ENCODE measurements at places on chromosomes 5 and 9.

GRCh38 chr9:20321423-20322082, 300.7 kb downstream of the MLLT3 start:
- peak; percentile 70 for DNase-seq

- DNase-seq: peak; percentile 9
Observed at GRCh38 chr5:9544502-9545135, 1.3 kb downstream of the SEMA5A start.

GRCh38 chr9:10921671-10922070, 308.9 kb upstream of the PTPRD start:
- no peak for DNase-seq

DNA sequence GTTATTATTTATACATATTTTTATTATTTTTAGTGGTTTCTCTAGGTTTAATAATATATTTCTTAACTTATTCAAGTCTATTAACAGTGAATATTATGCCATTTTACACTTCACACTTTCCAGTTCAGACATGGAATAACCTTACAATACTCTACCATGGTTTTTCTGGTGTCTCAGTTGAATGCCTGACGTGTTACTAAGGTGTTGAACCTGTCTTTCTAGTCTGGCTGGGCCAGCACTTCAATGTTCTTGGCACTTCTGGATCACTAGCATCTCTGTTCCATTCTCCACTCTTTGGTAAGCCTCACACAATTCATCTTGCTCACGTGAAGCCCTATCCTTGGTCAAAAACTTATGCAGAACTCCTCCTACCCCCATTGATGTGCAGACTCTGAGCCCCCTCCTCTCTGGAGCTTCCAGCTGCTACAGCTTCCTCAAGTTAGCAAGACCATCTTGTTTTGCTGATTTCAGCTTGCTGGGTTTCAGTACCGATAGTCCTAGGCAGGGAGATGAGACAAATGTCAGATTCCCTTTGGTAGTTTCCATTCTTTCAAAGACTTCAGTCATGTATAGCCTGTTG, 243.1 kb downstream of the FBXO4 start:
- no peak for DNase-seq

DNA sequence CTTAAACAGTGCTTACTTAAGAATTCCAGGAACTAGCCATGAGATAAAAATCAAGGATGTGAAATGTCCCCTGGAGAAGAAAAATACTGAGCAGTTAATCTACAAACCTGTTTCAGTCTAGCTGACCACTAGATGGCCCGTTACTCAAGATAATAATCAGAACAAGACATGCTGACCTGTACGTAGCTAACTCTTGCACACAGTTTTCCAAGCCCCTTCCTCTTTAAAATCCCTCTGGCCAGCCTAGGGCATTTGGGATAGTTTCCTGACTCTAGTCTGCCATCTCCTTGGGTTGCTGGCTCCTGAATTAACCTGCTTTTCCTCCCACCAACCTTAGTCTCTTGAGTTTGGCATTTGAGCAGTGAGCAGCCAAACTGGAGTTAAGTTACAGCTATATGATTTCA, 59.2 kb upstream of the TRAF1 start:
- no peak for DNase-seq

GRCh38 chr9:22107202-22108045, 98.3 kb upstream of the CDKN2B start:
- no peak for DNase-seq

GRCh38 chr9:113614843-113615648, 151.5 kb downstream of the RGS3 start:
- no peak for DNase-seq

DNA sequence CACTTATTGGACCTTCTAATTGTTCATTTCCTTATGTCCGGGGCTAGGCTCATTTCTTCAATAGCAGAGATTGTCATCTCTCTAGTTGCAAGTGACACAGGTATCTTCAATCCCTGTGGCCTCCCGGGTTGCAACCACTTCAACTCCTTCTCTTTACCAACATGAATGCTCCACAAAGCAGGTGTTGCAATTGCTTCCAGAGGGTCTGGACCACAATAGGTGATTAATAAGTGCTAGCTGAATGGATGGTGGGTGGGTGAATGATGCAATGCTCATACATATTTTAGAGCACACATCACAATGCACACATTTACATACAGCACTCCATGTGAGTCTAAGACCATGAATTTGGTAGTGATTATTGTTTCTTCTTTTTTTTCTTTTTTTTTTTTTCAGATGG, 2.6 kb downstream of the CEMIP2 start:
- no peak for DNase-seq

DNA sequence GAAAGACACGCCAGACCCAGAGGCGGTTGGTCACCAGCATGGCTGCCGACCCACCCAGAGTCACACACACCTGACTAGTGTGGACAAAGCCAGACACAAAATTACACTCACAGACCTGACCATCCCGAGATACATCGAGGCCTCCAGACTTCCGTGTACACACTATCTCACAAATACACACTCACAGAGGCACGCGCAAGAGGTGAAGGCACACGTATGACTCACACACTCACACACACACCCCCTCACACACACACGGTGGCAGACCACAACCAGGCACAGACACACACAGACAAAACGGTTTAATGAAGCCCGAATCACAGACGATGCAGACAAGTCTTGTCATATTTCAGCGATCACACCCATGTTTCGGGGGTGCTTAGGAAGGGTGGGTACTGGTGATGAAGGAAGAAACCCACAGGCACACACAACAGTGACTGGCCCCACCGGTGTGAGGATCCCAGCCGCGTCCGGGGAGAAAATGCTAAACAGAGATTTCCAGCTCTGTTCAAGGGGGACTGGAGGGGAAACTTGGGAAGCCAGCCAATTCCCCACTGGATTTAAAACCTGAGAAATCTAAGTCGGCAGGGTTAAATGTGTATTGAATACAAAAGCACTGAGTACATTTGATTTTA, 51.3 kb downstream of the CRB2 start:
- no peak for DNase-seq

DNA sequence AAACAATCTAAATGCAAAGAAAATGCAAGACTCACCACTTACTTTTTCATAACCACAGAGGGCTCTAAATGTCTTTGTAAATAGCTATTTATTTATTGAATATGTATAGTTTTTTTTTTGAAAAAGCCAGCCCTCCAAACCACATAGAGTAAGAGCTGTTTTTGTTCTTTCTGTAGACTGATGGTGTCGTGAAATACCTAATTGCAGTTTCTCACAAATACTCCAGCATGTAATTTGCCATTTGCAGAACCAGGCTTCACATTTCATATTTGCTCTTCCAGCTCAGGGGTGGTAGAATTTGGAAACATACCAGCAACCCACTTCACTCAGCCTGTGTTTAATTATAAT, 159.8 kb downstream of the TMC1 start:
- DNase-seq: no peak

GRCh38 chr5:141633871-141634561, 2.6 kb downstream of the HDAC3 start:
- DNase-seq: no peak

DNA sequence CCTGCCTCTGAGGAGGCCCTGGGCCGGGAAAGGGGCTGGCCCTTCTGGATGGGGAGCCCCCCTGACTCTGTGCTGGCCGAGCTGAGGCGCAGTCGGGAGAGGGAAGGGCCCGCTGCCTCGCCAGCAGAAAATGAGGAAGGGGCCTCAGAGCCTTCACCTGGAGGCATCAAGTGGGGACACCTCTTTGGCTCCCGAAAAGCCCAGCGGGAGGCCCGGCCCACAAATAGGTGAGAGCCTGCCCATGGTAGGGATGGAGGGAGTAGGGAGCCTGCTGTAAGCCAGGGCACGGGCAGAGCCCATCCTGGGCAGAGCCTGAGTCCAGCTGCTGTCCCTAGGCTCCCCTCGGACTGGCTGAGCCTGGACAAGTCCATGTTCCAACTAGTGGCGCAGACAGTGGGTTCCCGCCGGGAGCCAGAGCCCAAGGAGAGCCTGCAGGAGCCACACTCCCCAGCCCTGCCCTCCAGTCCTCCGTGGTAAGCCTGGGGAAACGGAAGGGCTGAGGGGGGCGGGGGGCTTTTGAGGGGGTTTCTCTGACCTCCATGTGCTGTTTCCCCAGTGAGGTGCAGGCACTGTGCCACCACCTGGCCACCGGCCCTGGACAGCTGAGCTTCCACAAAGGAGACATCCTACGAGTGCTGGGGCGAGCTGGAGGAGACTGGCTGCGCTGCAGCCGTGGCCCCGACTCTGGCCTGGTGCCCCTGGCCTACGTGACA, 44.3 kb upstream of the TESK1 start:
- DNase-seq: no peak

GRCh38 chr9:2132484-2133082, 117.4 kb downstream of the SMARCA2 start:
- peak; percentile 32 for DNase-seq

GRCh38 chr5:17315710-17316221, 98.3 kb downstream of the BASP1 start:
- no peak for DNase-seq

- DNase-seq: no peak
Observed at GRCh38 chr5:133285583-133286021, 233.8 kb downstream of the HSPA4 start.

DNA sequence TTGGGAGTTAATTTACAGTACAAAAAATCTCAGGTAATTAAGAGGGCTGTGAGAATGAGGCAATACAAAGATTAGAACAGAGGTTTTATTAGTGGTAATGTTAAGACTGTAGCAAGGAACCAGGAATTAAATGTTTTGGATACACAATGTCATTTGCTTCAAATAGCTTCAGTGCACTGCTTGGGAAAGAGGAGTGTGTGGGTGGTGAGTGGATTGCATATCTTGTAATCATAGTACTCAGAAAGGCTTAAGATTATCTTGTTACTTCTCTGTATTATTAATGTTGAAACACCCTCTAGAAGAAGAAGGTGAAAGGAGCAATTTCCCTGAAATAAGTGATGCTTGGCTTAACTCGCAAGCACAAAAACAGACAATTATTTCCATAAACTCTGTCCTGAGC, 21.0 kb upstream of the TBCA start:
- DNase-seq: no peak

GRCh38 chr5:167937635-167937998, 353.8 kb upstream of the WWC1 start:
- DNase-seq: no peak

GRCh38 chr9:127987103-127987614, 6.4 kb upstream of the EEIG1 start:
- no peak for DNase-seq

DNA sequence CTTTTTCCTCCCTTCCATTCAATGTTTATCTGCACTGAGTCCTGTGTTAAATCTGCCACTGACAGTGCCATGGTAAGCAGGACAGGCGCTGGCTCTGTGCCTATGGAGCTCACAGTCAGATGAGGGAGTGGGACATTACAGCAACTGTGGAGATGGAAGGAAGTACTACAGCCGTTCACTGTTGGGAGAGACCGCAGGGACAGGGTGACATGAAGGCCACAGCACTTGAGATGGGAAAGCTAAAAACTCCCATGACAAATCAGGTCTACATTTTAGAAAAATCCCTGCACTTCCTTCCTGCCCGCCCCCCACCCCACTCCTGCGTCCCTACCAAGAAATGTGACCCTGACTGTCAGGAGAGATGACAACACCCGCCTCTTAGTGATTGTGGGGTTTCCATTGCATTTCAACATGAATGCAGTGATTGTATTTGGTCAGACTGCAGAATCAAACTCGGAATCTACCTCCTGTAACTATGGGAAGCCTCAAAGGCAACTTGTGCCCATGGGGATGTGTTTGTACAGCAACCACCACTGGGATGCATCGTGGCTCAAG, 56.4 kb downstream of the GTF3C4 start:
- no peak for DNase-seq
